ENCODE measurements at places on chromosomes 4 and X.

- peak; percentile 37 for DNase-seq
Measured at GRCh38 chrX:46325312-46325877, 219.8 kb downstream of the ZNF674 start.

DNA sequence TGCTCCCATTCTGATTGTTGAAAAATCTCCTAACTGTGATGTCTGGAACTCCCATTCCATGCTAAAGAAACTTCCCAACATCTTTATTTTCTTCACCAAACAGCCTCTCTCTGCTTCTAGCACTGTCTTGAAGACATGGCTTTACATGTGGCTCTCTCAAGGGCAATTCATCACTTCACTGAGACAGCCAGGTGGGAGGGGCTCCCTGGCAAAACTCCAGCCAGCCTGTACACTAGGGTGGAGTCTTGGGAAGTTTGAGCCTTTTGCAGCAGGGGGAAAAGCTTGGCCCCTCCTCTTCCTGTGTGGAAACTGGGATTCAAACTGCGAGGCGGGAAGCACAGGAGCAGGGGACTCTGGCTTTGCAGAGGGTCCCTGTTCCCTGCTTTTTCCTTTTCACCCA is 130.5 kb upstream of the TTC29 start:
- DNase-seq: no peak

DNA sequence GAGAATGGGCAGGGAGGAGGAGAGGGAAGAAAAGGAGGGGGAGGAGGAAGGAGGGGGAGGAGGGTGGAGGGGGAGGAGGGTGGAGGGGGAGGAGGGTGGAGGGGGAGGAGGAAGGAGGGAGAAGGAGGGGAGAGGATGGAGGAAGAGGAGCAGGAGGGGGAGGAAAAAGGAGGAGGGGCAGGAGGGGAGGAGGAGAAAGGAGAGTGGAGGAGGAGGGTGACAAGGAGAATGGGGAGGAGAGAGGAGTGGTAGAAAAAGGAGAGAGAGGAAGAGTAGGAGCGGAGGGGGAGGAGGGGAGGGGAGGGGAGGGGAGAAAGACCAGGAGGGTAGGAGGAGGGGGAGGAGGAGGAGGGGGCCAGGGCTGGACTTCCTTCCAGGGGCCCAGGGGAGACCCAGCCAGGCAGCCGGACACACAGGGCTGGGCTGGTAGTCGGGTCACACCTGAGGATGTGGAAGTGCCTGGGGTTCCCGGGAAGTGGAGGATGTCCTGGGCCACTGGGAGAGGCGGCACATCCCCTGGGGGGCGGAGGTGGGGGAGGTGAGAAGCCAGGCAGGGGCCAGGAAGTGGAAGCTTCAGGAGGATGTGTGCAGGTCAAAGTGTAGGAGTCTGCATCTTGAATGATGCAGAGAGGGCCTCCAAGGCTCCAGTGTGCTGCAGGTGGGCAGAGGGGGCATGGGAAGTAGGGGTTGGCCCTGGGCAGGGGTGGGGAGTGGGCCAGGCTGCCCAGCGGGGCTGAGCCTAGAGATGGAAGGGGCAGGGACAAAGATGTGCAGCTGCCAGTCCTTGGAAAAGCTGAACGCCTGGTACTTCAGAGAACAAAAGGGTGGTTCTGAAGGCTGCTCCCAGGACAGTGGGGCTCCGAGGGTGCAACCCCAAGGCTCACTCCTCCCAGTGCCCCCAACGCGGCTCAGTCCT is 18.8 kb downstream of the IL3RA start:
- DNase-seq: no peak

DNA sequence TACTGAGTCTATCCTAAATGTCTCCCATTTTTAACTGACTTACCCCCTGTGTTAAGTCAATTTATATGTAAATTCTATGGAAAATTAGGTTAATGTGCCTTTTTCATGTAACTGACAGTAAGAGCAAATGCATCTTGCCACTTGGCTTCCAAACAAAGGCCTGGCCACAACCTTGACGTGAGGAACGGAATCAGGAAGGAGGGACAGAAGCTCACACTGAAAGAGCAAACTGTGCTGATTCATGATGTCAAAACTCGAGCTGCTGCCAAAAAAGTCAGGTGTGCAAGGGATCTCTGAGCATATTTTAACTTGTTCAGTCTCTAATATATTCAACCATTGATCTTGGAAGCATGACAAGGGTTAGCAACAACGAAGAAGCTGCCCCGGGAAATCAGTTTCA is 35.8 kb downstream of the GPM6A start:
- no peak for DNase-seq

DNA sequence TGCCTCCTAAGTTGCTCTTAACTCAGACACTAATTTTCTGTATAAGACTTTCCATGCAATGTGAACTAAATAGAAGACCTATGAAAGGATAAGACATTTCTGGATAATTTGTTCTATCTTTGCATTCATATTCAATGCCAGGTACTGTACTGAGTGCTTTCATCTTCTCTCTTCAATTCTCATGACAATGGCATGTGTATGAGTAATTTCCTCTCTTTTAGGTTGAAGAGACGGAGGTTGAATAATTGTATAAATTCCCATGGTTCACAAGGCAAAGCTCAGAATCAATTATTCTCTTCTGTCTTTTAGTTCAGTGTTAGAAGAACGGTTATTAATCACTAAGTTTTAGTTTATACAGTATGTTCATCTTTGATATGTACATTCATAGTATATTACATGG is 29.3 kb upstream of the CFAP299 start:
- peak; percentile 15 for DNase-seq

GRCh38 chr4:146439437-146439836 is 82.3 kb downstream of the SLC10A7 start:
- DNase-seq: no peak

DNA sequence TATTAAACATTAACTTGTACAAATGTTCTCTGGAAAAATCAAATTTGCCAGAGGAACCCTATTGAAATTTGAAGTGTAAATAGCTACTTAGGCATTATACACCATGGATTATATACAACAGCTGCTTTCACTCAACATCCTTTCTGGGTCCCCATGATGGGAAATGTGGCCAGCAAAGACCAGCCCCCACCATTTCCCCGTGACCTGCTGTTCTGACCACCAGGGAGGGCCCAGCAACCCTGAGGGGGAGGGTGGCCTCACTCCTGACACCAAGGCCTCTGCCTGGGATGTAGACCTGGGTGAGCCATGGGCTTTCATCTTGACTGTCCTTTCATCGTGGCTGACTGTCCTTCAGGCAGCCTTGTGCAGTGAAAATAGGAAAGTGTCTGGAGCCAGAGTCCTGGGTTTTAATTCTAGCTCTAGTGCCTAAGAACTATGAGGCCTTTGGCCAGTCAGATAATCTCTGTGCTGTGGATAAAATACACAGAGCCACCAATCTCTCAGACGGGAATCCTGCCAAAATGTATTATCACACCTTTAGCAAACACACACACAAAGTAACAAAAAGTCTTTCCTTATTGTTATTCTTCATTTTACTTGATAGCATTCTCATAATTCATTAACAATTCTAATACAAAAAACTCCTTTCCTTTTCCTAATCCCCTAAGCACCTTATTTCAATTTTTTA is 45.1 kb downstream of the NR3C2 start:
- DNase-seq: no peak

GRCh38 chr4:185190306-185190856 is 13.4 kb downstream of the CFAP97 start:
- no peak for DNase-seq

DNA sequence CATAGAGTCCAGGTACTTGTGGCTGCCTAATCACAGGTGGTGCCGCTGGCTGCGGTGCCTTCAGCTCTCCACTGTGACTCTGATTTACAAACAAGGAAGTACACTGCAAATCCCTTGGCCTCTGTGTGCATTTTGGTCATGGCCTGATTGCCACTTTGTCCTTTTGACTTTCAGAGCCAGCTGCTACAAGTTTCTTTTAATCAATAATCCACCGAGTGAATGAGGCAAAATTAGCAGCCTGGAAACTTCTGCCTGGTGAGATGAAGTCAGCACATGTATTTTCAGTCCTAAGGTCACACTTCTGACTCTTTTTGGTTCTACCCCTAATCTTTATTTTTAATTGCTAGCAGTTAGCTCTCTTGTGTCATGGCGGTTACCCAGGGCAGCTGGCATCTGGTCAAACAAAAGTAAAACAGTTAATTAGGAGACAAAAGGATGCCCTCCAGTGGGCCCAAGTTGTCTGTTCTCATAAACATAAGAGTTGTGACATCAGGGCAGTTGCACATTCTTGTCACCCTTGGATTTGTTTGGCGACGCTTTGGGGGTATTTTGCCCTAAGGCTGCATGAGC is 62.3 kb upstream of the LNX1 start:
- DNase-seq: no peak

GRCh38 chrX:102546828-102547493 is 30.4 kb upstream of the TMSB15A start:
- no peak for DNase-seq

- no peak for DNase-seq
Measured at GRCh38 chr4:53130896-53131561, 234.8 kb downstream of the SCFD2 start.

DNA sequence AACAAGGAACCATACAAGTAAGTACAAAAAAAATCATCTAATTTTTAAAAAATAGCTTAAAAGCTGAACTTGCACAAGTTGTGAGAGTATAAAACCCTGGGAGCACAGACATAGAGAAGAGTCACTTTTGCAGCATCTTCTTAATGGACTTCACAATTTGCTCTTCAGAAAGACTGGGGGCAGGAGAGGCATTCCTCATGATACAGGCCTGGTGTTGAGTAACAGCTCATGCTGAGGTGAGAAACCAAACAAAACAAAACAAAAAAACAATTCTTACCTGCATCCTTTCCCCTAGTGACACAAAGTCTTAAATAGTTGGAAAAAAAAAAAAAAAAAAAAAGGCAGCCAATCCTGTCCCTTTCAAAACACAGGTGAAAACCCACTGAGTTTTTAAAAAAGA is 562.8 kb downstream of the FSTL5 start:
- no peak for DNase-seq

DNA sequence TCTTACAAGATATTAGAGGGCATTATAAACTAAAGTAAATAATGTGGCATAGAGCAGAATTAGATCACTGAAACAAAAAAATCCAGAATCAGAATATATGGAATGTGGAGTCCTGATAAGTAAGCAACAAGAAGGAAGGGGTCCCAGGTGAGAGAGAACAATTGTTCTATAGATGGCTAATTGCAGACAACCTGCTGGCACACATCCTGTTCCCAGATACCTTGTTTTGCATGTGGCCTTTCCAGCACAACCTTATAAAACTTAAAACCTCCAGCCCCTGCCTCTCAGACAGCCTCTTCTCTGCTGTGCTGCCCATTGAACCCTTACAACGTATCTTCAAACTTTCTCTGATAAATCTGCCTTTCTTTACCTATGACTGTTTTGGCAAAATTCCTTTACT is 4.7 kb upstream of the ZNF674 start:
- DNase-seq: no peak
